ENCODE measurements at places on chromosomes 2 and 18.
A peak's percentile ranks its signal among the peaks of the same experiment; 100 is the strongest.

GRCh38 chr2:126269911-126270310, 386.0 kb upstream of the GYPC start:
- DNase-seq, result no peak

DNA sequence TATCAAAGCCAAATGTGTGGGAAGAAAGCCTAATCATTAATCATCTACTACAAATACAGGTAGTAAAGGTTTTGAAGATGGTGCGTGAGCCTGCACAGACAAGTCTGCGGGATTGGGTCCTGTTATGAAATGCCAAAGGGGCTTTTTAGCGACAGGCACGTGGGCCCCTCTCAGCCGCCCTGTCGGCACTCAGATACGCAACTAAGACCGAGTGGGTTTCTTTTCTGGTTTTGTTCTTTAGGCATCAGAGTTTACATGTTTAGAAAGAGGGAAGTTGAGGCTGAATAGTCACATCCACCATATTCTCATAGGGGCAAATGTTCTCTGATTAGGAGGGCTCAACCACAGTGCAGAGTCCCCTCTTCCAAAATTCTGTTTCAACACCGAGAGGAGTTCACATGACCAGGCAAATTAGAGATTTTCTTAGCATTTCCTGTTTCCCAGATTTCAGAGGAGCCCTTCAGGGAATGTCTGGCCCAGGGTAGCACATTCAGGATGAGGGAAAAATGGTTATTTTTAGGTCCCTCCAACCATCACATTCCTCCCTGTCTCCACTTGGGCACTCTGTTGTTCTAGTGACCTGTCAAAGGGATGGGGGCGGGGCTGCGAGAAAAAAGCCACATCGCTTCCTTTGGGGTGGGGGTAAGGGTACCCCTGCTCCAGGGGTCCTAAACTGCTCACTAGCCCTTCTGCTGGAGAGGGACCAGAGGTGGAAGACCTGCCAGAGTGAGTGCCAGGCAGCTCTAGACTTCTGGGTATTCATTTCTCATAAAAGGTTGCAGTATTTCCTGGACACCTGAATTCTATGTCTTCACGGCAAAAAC, 159.2 kb downstream of the BCL2 start:
- peak; percentile 64 for DNase-seq

DNA sequence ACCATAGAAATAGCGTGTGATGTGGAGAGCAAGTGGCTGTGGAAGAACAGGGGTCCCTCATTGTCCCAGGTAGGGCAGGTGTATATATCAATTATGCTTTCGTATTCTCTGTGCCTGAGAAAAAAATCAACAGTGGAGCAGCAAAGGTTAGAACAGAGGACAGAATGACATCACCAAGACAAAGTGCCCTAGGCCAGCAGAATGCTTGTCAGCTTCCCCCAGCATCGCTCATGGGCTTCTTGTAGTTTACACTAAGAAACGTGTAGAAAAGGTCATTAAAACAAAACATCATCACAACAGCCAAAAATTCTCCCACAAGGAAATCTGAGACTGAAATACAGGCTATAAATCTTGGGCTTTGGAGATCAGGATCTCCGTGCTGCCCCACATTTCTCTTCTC, 288.0 kb downstream of the TDRD15 start:
- DNase-seq, result no peak

GRCh38 chr2:105397025-105397722, 1.7 kb downstream of the FHL2 start:
- no peak for DNase-seq

DNA sequence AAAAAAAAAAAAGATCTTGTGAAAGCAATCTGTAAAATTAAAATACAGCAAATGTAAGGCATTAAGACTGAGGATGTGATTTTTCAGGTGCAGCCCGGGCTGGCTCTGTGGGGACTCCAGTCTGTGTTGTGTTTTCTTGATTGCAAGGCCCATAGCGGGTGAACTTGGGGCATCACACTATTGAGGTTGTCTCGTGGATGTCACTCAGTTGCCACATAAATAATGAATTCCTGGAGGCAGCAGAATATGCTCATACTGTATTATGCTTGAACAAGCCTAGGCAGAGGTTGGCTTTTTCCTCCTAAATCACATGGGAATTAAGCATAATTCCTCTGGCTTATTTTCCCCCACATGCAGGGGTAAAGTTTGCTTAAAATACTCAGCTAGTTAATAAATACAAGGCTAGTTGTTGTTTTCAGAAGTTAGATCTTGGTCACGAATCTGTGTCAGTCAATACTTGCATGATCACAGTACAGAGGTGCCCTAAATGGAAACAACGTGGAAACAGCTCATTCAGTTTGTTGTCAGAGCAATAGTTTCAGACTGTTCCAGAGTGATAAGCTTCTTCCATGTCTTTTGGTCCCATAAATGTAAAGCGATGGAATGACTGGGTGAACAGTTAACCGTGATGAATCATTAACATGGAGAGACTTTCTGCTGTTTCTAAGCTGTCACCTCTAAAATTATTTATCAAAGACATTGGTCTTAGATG, 16.4 kb downstream of the GEMIN6 start:
- DNase-seq, result no peak

DNA sequence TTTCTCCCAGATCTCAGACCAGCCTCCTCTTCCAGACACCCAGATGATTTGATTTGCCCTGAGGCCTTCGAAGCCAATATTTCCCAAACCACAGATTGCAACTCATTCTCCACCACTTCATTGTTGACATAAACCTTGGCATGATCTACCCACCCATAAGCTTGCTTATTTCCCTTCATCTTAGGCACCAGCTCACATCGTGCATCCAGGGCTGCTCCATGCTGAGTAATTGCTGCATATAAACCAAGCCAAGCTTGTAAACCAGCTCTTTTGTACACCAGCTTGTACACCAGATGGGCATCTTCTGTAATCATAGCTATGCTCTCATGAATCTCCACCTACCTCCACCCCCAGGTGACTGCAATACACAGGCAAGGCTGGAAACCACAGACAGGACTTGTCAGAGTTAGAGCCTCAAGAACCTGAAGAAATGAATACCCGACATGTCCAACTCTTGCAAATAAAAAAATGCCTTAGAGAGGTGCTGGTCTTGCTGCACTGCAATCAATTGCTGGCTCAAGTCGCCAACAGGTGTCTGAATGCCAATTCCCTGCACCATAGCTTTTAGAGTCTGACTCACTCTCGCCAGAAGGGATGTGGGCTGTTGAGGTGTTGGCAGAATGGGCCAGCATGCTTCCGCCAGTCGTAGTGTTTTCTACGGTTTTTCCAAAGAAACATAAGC, 31.5 kb downstream of the TRABD2A start:
- DNase-seq, result peak; percentile 63

- no peak for DNase-seq
These were observed 156.3 kb downstream of the DOCK10 start for GRCh38 chr2:224885836-224886547.

DNA sequence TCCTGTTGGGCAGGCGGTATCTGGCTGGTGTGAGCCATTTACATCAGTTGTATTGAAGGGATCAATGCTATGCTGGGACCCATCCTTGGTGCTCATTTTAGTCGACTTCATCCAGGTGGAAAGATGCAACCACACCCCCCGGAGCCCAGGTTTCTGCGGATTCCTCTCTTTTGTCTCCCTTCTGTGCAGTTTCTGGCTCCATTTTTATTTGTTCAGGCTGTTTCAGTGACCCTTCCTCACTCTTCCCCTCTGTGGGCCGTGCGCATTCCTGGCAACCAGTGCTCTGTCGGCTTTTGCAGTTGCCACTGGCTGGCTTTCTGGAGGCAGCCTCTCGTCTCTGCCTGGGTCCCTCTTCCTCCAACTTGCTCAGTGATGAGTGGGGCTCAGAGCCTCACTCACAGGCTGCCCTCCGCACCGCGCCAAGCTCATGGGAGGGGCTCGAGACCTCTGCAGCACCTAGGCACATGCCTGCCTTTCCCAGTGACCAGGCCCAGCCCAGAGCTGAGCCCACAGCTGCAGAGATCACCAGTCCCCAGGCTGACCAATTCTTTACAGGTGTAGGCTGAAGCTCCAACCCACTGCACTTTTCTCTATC, 12.1 kb downstream of the SH3RF3 start:
- no peak for DNase-seq

DNA sequence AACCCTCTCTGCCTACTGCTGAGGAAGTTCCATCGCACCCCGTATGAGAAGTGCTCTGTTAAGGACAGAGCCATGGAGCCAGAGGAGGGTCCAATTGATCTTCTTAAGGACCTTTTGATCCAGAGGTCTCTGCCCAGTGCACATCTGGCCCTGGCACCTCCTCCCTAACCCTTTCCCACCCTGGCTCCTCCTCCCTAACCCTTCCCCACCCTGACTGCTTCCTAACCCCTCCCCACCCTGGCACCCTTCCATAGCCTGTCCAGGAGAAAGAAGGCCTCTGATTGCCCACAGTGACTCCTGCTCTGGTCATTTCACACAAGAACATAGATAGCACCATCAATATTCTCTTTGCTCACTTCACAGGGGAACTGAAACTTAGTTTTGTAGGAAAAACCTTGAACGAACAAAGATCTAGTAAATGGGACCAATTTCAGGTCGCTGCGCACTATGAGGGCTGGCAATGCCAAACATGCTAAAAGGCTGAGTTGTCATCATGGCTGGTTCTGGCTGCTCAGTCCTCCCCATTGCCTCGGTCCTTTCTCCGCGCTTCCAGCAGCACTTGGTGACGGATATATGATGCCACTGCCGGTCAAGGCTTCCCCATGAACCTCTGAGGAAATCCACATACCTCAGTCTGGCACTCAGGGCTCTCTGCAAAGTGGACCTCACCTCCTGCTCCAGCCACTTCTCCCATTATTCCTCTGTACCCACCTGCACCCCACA, 49.2 kb downstream of the PKDCC start:
- DNase-seq, result no peak
